ENCODE measurements at places on chromosomes 3 and 15.

DNA sequence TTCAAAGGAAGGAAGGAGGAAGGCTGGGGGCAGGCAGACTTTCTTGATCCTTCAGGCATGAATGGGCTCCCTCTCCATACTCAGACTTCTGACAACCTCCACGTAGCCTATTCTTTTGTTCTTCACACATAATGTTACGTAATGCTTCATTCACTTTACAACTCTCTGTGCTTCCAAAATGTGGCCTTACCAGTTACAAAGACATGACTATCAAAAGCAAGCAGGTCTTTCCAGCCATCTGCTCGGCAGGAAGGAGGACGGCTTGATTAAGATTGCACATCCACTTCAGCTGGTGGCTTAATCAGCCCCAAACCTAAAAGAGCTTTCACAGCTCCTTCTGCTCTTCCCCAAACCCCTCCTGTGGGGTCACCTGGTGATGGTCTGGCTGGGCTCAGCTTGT, 263.2 kb downstream of the XXYLT1 start:
- no peak for DNase-seq

- DNase-seq: no peak
Observed at GRCh38 chr15:99021694-99022093, 14.1 kb upstream of the PGPEP1L start.

DNA sequence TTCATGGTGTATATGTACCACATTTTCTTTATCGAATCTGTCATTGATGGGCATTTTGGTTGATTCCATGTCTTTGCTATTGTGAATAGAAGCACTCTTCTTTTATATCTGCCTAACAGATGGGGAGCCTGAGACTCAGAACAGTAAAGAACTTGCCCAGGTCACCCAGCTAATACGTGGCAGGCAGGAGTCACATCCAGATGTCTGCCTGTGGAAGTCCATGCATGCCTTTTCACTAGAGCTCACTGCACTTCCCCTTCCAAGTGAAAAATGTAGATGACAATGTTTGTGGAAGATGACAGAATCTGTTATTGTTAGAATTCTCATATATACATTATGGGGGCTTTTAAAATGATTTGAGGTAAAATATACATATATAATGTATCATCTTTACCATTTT, 165.0 kb downstream of the PDZRN3 start:
- DNase-seq: no peak

- no peak for DNase-seq
Observed at GRCh38 chr15:93046721-93047120, 42.3 kb downstream of the RGMA start.

DNA sequence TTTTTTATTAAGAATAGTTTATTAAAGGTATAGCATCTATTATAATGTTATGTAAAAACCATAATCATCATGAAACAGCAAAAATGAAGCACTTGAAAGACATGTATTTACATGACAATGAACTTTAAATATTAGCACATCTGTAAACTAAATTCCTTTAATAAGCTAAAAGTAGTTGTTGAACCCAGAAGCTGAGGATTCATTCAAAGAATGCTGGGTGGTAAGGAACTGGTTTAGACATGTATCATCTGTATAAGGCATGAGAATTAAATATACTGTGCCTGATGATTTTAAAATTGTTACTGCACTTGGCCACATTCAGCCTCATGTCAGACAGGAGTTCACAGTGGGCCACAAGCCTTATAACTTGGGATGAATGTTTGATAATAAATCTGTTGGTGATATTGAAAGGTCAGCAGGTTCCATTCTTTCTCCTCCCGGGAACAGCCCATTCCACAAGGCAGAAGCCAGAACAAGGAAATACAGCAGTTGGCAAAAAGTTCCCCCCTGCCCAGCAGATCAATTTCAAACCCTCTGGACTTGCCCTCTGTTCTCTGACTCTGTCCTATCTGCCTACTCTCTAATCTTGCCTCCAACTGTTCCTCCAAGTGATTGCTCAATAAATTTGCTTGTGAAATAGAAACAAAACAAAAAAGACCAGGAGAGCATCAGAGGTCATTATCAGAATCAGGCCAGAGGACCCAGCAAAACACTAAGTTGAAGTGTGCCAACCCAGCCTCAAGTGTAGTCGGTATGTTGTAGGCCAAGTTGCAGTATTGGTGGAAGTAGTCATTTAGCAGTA, 49.8 kb upstream of the TEX264 start:
- DNase-seq: no peak

DNA sequence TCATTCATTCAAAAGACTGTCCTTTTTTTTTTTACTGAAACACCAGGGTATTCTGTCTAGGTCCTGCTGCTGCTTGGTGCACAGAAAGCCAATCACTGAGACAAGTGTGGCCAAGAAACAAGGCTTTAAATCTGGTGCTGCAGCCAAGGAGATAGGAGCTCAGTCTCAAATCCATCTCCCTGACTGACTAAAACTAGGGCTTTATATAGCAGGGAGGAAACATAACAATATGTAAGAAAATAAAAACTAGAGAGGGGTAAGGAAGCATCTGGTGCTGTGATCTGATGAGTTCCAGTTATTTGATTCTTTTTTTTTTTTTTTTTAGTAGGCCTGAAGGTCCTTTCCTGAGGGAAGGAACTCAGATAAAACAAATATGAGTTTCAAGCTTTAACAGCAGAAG, 139.8 kb downstream of the ATG7 start:
- no peak for DNase-seq

DNA sequence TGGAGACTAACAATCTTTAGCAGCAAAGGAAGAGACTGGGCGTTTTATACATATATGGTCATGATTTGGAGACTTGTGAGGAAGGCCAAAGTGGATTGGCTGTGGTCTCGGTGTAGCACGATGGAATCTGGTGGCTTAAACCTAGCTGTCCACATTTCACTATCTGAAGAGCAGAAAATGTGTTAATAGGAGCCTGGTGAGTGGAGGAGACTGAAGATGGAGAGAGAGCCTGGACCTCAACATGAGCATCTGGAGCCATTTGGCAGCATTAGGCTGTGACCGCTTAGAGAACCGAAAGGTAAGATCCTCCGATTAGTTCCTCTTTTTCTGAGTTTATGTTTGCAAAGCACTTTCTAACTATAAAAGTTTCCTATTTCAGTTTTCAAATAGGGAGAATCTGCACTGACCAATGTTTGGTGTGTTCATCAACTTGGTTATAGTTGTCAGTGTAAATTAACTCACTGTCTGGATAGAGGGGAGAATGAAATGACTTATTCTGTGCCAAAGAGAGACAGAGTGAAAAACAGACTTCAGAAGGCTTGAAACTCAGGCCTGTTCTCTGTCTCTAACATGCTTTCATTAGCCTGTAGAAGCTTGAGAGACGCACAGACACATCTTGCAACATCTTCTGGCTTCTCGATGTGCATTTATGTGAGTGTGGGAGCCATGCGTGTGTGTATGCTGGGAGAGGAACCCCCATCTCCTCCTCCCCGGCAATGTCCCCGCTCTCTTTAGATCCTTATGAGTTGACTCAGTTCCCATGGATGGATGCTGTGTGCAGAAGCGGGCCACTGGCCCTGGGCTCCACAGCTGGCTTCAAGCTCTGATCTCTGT, 244.7 kb upstream of the TBL1XR1 start:
- no peak for DNase-seq

DNA sequence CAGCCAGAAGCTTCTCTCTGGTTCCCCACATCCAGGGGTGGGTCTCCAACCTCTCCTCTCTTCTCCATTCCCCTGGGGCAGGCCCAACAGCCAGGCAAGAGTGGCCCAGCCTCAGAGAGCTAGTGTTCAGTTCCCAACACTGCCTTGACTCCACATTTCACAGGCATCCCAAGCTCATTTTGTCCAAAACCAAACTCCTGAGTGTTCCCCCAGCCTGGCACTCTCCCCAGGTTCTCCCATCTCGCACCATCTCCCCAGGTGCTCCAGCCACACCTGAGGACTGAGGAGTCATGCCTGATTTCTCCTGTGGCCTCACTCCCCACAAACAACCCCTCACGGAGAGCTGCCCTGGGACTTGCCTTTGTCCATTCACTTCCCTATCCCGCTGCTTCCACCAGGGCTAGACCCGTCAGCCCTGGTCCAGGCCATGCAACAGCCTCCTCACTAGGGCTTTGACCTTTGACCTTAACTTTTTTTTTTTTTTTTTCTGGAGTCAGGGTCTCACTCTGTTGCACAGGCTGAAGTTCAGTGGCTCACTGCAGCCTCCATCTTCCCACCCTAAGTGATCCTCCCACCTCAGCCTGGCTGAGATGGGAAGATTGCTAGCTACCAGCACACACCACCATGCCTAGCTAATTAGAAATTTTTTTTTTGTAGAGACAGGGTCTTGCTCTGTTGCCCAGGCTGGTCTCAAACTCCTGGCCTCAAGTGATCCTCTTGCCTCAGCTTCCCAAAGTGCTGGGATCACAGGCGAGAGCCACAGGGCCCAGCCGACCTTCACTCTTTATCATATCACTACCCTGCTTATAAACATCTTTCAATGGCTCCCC, 3.9 kb upstream of the CSK start:
- DNase-seq: no peak

DNA sequence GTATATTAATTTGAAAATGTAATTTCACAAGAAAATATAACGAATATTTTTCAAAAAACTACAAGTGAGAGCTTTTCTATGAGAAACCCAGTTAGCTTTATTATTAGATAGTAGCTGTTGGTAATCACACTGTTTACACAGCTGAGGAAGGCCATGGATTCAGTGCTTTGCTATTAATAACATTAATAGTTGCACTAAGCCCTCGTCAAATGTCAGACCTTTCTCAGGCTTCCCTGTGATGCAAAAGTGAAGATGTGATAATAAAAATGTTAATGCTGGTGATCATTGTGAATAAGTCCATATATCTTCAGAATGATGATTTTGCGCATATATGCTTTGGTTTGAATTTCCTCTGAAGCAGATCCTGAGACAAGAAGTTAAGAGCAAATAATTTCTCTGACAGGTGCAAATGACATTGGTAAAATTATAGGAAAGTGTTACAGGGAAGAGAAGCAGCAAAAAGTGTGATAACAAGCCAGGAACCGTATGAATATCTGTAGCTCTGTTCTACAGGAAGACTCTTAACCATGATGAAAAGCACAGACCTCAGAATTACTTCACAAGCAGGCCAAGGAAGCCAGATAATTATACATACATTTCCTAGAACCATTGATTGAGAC, 56.5 kb upstream of the CNTN6 start:
- no peak for DNase-seq

- no peak for DNase-seq
Observed at GRCh38 chr3:13877911-13878280, 2.0 kb downstream of the WNT7A start.

- peak; percentile 59 for DNase-seq
Observed at GRCh38 chr3:50340448-50341329, at the start of gene RASSF1. TSS of gene RASSF1 (minus strand) at chr3:50340836. CDS start at chr3:50340805, 31 bp downstream.

GRCh38 chr3:23991306-23991682, 46.2 kb downstream of the NR1D2 start:
- DNase-seq: no peak

GRCh38 chr3:23810343-23811184, 4.8 kb downstream of the UBE2E1 start:
- peak; percentile 23 for DNase-seq

- no peak for DNase-seq
Observed at GRCh38 chr3:117193390-117193789, 483.8 kb downstream of the TUSC7 start.

DNA sequence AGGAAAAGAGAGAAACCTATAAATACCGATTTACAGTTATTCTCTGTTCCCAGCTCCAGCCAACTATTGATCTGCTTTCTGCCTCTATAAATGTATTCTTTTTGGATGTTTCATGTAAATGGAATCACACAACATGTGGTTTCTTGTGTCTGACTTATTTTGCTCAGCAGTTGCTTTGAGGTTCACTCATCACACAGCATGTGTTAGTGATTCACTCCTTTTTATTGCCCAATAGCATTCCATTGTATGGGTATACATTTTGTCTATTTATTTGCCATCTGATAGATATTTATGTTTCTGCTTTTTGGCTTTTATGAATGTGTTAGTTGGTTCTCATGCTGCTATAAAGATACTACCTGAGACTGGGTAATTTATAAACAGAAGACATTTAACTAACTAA, 23.6 kb downstream of the CCR1 start:
- DNase-seq: no peak

GRCh38 chr3:134423153-134423552, 48.9 kb upstream of the AMOTL2 start:
- no peak for DNase-seq

GRCh38 chr3:181912384-181912783, 200.7 kb downstream of the SOX2 start:
- DNase-seq: no peak

- DNase-seq: no peak
Observed at GRCh38 chr3:48563382-48563918, at the start of gene UCN2. TSS of gene UCN2 (minus strand) at chr3:48563781. CDS start at chr3:48563124, 657 bp downstream.

DNA sequence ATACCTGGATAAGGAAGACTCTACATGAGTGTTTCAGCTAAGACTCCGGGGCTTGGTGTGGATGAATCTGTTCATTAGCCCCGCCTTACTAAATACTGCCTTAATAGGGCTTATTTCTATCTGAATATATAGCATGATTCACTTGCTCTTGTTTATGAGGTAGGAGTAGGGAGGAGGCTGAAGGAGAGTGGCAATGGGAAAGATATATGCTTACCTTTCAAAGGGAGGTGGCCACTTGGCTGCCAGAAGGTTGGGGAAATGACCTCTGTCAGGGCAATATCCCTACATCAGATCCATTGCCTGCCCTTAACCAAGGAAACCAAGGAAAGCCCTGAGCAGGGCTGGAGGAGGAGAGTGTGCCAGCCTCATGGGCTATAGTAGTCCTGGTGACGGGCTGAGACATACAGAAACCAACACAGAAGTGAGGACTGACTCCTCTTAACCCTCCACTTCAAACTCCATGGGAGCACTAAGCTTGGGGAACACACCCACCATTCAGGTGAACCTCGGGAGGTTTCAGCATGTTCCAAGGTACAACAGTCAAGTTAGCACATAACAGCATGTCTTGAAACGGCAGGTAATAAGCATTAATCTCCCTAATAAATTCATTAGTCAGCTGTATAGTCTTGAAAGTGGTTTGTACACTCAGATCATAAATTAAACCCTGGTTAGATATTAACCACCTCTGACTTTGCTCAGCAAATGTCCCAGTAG, 80.1 kb downstream of the EOMES start:
- DNase-seq: no peak

DNA sequence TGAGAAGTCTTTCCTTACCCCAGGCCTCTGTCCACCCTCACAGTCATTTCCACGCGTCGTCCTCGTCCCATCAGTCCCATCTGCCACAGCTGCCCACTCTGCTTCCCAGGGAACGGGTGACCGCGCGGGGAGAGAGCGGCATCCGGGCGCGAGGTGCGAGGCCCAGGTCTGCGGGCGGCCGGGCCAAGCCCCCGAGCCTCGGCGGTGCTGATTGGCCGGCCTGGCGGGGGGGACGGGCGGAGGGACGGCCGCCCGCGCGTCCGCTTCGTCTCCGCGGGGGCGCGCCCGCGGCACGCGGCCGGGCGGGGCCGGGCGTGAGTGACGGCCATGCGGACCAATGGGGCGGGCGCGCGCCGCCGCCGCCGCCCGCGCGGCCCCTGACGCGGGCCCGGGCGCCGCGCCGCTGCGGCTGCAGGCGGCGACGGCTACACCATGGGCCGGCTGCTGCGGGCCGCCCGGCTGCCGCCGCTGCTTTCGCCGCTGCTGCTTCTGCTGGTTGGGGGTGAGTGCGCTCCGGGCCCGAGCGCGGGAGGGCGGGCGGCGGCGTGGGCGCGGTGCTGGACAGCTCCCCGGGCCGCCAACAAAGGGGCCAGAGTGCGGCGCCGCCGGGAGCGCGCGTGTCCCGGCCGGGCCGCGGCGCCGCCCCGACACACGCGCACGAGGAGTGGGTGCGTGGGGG, at the start of gene PODXL2:
Gene PODXL2, plus strand, starts transcription at position 398 of the 679 bp plus-strand sequence. Its CDS starts 35 bp downstream, at position 433.
- no peak for DNase-seq

- no peak for DNase-seq
Observed at GRCh38 chr3:23396746-23397145, 193.6 kb downstream of the UBE2E2 start.

All from stimulated activated CD4-positive, alpha-beta T cell treated with anti-CD3 and anti-CD28 coated beads, Interleukin-4, amount 100 ng/mL, for 48 hours (primary cell).